HS-5 (cell line): ENCODE measurements at places on chromosomes 6 and 20.

DNA sequence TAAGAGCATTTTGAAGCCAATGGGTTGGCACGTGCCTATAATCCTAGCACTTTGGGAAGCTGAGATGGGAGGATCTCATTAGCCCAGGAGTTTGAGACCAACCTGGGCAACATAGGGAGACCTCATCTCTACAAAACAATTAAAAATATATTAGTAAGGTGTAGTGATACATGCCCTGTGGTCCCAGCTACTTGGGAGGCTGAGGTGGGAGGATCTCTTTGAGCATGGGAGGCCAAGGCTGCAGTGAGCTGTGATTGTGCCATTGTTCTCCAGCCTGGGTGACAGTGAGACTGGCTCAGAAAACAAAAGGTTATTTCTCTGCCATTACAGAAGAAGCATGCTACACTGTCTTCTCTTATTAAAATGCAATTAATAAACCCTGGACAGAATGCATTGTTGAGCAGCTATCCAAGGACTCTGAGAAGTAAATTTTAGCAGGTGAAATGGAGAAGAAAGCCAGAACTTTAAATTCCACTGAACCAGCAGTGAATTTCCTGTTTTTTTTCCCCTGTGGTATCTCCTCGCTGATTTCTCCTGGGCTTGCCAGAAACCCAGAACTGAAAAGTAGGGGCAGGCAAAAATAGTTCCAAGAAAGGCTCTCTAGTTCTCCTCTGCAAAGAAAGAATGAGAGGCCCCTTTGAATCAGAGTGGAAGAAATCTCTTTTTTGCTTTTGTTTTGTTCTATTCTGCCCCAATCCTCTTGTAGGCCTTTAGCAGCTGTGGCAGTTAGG is 8.4 kb downstream of the AMD1 start:
- no peak for DNase-seq

GRCh38 chr6:115643762-115644161 is 416.9 kb downstream of the FRK start:
- peak; percentile 2 for DNase-seq

DNA sequence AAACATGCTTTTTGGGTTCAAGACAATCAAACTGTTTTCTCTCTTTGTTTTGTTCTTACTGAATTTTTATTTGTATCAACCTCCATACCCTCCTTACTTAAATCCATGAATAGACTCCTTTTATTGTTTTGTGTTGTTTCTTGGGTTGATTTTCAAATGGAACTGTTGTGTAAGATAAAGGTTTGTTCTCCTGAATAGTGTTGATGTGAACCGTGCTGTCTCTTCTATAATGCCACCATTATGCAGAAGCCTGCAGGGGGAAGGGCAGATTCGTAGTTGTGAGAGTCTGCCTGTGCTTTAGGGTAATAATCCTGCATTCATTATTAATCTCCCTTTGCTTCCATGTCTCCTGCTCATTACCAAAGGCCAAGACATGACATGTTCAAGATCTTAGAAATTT is 105.9 kb downstream of the CDKAL1 start:
- DNase-seq, result no peak

DNA sequence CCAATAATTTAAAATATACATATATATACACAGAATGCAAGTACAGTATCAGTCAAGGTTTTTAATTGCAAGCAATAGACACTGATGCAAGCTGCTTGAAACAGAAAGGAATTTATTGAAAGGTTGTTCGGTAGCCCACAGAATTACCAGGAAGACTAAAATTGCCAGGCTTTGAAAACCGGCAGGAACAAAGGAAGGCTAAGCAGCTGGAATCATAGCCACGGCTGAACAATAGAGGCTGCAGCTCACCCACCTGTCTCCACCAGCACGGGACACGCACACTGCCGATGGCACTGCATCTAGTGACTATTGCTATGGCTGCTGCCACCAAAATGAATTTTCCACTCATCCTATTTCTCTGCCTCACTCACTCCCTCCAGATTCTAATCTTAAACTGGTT is 22.0 kb upstream of the L3MBTL3 start:
- no peak for DNase-seq

- DNase-seq, result no peak
Measured at GRCh38 chr20:14726591-14726990, 389.2 kb upstream of the FLRT3 start.
